ENCODE measurements at places on chromosomes 12 and 14.

DNA sequence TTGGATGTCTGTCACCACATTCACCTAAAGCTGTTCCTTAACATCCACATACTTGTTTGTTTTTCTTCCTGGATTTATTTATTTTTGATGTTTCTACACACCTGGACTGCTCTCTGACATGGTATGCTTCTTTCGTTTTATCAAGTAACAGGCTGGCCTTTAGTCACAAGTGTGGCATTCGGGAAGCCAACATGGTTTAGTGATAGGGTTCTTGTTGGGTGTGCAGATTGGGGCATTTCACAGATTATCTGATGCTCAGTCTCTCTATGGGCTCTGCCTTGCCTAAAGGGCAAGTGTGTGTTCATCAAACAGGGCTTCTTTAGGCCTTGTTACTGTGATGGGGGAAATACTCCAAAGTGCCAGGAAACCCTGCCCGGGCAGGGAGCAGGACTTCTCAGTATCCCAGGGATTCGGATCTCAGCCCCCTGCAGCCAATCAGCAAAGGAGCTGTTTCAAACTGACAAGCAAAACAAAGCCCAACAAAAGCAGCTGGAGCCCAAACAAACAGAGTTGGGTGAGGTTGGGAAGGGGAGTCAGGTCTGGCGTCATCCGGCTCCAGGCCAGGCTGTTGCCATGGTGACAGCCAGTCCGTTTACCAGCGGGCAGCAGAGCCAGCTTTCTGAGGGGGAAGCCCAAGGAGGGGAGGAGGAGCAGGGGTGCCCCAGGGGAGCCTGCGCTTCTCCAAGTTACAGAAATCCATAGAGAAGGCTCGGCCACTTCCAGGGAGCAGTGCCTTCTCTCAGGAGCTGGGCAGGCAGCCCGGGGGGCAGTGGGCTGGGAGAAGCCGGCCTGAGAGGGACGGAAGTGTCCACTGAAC, 31.9 kb downstream of the FOS start:
- DNase-seq = no peak

DNA sequence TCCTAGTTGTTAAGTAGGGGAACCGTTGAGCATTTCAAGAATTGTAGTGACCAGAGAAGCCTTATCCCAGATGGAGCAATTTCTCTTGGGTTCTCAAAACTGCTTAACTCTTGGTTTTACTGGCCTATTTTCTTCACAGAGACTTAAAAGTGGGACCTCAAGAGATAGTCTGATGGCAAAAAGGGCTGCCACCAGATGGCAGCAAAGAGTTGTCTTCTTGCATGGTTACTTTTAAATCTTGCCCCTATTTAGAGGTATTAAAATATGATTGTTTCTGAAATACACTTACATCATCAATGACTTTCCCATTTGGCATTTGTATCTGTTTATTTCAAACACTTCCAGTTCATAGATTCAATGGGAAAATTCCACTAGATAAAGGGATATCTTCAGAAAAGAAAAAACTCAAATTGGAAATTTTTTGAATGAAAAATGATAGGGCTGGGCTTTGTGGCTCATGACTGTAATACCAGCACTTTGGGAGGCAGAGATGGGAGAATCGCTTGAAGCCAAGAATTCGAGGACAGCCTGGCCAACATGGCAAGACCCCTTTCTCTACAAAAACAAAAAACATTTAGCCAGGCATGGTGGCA, 69.9 kb upstream of the CNTN1 start:
- DNase-seq = no peak

DNA sequence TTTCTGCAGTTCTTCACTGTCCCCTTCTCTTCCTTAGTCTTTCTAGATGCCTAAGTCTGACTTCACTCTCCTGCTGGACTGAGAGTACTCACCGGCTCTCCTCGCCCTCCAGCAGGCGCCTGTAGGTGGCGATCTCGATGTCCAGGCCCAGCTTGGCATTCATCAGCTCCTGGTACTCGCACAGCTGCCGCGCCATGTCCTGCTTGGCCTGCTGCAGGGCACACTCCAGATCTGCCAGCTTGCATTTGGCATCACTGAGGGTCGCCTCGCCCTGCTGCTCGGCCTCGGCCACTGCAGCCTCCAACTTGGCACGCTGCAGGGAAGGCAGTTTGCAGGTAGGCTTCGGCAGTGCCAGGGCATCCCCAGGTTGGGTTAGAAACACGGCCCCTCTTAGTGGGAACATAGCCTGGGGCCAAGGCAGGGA, 5.2 kb downstream of the KRT84 start:
- DNase-seq = no peak

DNA sequence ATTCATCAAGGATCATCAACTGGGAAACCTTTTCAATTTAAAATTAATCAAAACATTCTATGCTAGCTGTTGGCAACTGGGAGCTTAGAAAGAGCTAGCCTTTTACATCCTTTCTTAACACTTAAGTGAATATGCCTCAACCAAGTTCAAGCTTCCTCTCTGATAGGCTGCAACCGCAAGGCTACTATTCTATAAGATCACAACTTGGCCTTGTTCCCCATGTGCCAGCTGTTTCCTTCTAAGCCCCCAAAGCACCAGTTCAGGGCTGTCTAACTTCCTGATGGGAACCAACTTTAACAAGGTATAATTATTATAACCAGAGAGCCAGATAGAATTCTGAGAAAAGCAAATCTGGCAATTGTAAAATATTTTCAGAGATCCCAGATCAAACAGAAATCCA, 37.0 kb downstream of the KCNC2 start:
- DNase-seq = no peak

GRCh38 chr12:113873740-113874139, 92.4 kb downstream of the RBM19 start:
- no peak for DNase-seq

DNA sequence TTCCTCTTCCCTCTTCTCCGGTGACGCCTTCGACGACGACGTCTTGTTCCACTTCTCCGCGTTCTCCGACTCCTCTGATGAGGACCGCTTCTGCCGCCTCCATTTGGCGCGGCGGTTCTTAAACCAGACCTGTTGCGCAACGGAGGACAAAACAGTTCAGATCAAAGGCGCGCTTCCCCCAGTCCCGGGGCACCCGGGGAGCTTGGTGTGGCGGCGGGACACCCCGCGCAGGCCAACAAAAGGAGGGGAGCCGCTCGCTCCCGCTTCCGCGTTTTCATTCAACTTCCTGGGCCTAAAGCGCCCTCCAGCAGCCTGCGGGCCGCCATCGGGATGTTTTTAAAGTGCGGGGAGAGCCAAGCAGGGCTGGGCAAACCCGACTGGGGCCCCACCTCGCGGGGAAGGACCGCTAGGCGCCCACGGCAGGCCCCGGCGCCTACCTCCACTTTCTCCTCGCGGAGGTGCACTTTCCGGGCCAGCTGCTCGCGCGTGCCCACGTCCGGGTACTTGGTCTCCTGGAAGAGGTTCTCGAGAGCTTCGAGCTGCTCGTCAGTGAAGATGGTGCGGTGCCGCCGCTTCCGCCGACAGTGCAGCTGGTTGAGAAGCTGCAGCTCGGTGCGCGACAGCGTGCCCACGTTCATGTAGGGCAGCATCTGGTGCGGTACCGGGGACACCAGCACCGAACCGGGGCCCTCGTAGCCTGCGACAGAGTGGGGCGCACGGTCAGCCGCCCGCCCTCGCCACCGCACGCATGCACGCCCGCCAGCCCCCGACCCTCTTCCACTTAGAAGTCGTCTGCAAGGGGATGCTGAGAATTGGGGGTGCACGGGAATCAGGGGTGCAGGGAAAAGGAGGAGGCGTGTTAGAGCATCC, 1.2 kb downstream of the GSC start:
- no peak for DNase-seq

DNA sequence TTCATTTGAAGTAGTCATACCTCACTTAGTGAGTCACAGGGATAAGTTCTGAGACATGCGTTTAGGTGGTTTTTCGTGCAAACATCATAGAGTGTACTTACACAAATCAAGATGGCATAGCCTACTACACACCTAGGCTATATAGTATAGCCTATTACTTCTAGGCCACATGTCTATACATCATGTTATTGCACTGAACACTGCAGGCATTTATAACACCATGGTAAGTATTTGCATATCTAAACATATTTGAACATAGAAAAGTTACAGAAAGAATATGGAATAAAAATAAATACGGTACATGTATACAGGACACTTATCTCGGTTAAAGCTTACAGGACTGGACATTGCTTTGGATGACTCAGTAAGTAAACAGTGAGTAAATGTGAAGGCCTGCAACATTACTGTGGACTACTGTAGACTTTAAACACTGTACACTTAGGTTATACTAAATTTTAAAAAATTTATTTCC, 670.6 kb downstream of the SLC16A7 start:
- no peak for DNase-seq

DNA sequence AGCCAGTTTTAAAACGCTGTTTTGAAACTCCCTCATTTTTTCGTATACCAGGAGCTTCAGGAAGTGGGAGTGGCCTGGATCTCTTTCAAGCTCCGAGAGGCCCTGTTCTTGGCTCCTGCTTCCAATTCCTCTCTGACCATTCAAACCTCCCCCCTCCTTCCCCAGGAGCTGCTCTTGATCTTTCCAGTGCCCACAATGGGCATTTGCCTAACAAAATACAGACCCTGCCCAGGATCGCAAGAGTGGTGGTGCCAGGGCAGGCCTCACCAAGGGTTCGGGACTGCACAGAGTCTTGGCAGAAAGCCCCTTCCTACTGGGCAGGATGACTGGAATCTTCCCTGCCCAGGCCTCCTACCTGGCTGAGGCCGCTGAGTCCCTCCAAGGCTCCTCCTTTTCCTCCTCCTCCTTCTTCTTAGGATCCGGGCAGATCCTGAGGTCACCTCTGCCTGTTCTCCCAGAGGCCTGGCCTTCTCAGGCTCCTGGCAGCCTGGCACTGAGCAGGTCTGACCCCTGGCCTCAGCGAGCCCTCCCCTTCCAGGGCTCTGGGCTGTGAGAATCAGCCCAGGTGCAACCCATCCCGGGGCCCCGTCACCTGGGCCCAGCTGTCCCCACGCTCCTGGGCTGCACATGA, 46.9 kb upstream of the NOS1 start:
- no peak for DNase-seq

DNA sequence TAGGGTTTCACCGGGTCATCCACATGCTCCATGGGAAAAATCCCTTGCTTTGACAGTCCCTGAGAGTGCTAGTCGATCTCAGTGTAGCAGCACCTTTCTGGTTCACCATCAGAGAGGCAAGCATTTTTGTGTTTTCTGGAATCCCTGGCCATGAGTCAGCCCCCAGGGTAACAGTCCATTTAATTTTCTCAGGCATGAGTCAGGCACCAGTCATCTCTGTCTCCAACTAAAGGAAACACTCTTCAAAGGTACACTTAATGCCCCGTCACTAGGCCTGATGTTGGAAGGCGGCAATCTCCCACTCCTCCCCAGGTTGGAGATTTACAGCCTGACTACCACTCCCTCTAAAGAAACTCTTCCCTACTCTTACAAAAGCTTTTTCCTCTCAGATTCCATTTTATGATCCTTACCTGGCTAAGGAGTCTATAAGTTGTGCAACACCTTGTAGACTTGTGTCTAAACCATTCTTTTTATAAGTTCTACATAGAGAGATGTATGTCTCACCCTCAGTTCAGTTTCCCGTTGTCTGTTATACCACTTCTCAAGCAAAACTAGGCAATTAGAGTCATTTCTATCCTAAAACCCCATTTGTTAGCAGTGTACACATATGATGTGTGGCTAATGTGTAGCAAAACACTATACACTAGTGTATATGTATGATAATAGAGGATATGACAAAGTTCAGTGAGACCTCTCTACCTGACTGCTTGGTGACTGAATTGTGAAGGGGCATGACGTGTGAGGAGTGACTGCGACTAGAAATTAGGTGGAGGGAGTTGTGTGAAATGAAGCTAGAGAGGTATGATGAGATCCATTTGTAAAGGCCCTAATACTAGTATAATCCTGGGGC, 24.6 kb downstream of the TMEM19 start:
- DNase-seq = no peak
